ENCODE measurements at places on chromosomes 13 and 19.

DNA sequence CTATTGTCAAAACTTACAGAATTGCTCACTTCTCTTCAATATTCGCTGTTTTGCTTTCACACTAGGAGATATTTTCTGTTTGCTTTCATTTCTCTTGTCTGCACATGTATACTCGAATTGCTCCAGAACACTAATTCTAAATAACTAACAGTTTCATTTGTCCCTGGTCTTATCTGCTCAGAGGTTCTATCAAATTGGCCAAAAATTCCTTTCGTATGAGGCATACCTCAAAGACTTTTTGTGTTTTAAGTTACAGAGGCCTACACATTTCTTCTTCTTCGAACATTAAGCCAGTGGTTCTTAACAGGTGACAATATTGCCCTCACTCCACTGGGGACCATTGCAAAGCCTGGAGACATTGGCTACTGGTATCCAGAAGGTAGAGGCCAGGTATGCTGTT is 1314.6 kb downstream of the EFNB2 start:
- no peak for DNase-seq

DNA sequence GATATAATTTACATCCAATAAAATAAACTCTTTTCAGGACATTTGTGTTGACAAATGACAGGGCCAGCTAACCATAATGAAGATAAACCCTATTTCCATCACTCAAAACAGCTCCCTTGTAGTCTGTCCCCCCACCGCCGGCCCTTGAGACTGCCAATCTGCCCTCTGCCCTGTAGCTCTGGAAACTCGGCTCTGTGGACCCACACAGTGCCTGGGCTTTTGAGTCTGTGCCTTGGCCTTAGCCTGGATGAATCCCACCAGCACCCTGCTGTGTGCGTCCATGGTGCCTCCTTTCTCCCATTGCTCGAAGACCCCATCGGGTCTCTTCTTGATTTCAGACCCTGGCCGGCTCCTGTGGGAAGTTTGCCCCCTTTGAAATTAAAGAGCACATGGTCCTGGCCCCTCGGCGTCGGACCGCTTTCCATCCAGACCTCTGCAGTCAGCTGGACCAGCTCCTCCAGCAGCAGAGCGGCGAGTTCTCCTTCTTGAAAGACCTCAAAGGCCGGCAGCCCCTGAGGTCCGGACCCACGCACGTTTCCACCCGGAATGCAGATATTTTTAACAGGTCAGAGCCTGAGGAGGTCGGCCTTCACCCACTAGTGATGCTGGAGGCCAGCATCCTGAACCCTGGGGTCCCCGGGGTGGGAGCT is 26.0 kb downstream of the CHAF1A start:
- DNase-seq: no peak

DNA sequence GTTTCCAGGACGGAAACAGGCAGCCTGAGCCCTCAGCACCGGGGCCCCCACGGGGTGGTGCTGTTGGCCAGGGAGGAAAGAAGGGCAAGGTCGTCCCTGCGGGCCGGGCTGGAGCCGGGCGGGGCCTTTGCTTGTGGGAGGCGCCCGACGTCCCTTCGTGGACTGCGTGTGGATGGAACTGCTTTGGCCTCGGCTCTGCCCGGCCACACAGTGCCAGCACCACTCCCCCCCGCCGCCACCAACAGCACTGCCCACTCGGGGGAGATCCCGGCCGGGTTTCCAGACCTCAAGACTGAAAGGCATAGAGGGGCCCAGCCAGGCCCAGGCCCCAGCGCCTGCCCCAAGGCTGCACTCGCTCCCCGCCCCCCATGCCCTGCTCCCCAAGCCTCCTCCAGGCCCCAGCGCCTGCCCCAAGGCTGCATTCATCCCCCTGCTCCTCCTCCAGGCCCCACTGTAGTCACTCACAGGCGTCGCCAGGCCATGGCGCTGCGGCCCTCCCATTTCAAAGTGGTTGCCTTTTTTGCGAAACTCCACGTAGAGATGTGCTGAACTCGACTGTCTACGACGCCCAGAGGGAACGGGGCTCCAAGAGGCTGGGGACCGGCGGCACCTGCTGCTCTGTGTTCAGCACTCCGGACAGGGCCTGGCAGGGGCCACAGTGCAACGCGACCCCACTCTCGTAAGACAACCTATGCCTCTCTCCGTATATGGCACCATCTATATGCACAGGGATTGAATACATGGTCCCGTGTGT is 22.5 kb downstream of the C13orf46 start:
- peak; percentile 60 for DNase-seq

GRCh38 chr13:30148171-30148754 is 159.1 kb downstream of the KATNAL1 start:
- DNase-seq: peak; percentile 77

GRCh38 chr19:49911381-49912145 is 14.9 kb upstream of the IL4I1 start:
- DNase-seq: no peak

- no peak for DNase-seq
Observed at GRCh38 chr13:26707122-26708006, 53.2 kb downstream of the GPR12 start.

GRCh38 chr19:6424195-6424938 is at the start of gene KHSRP:
TSS of gene KHSRP (minus strand) at chr19:6424811. CDS start at chr19:6424701, 110 bp downstream.
- peak; percentile 17 for DNase-seq

DNA sequence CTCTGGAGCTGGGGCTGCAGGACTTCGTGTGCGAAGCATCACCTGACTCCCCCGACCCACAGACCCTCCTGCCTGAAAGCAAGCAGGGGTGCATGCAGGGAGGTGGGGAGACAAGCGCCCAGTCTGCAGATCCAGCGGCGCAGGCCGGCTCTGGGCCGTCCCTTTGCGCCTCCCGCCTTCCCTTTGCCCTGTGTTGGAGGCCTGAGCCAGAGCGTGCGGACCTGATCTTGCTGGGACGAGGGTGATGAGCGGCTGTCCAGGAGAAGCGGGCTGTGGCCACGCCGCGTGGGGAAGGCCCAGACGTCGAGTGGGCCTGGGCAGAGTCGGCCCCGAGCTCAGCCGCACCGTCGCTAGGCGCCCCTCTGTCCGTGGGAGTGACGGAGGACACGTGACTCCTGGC is 5.3 kb upstream of the GRTP1 start:
- no peak for DNase-seq

DNA sequence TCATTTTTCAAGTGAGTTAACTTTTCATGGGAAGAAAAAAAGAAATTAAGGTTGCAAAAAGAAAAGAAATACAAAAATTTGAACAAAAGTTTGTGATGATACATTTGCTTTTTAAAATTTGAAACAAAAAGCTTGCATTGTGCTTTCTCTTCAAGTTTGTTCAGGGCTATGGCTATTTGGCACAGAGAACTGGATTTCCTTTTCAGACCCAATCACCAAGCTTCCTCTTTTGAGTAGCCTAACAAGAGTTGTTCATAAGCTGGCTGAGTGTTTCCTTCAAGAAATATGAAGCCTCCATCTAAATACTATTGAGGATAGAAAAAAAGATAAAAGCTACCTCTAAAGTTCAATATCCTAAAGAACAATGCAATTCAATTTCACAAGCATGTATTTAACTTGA is 787.8 kb downstream of the LIG4 start:
- no peak for DNase-seq

DNA sequence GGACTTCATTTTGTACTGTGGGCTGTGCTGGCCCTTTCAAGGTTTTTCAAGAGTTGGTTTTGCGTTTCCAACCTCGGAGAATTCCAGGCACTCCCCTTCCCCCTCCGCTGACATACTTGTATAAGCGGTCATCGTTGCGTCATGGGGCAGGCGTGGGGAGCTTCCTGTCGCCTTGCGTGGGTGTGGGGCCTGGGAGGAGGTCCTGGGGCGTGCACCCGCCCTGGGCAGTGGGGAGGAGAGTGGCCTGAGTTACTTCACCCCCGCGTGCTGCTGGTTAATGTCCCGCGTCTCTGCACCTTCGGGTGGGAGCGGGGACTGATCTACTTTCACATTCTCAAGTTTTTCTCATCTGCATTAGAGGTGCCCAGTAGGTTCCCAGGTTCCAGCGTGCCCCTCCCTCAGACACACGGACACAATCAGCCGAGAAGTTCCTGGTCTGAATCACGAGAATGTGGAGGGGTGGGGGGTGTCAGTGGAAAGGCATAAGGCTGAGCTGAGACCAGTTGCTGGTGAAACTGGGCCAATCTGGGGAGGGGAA is 4.1 kb downstream of the IER2 start:
- DNase-seq: peak; percentile 62

GRCh38 chr13:102693776-102694175 is 1.1 kb downstream of the METTL21C start:
- no peak for DNase-seq

DNA sequence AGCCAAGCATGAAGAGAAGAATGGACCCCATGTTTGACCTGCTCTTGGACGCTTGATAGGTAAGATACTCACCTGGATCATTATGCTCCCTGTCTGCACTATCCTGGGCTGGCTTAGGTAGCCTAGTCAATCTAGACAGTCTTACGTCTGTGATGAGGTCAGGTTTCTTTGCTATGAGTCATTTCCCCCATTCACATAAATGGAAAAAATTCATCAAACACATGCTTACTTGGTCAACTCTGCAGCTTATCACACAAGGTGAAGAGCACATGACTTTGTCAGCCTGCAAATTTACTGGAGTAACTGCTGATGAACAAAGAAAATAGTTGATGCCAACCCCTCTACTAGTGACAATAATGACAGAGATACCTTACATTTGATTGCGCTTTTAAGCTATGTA is 170.0 kb downstream of the NUFIP1 start:
- no peak for DNase-seq

DNA sequence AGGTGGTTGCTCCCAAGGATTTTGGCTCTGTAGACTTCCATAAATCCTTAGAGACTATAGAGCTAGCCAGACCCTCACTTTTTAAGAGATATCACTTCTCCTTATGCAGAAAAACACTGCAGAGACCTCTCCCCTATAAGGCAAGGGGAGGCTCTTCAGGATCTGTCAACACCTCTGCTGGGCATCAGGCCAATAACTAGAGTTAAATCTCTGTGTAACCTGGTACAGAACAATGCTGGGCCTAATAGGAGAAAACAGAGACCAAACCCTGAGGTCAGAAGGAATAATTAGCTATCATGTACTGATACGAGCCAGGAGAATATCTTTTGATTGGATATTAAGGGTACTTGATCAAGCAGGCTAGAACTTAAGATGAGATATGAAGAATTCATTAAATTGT is 358.5 kb downstream of the TBC1D4 start:
- DNase-seq: no peak

- no peak for DNase-seq
Observed at GRCh38 chr13:67520886-67521285, 290.8 kb upstream of the PCDH9 start.

DNA sequence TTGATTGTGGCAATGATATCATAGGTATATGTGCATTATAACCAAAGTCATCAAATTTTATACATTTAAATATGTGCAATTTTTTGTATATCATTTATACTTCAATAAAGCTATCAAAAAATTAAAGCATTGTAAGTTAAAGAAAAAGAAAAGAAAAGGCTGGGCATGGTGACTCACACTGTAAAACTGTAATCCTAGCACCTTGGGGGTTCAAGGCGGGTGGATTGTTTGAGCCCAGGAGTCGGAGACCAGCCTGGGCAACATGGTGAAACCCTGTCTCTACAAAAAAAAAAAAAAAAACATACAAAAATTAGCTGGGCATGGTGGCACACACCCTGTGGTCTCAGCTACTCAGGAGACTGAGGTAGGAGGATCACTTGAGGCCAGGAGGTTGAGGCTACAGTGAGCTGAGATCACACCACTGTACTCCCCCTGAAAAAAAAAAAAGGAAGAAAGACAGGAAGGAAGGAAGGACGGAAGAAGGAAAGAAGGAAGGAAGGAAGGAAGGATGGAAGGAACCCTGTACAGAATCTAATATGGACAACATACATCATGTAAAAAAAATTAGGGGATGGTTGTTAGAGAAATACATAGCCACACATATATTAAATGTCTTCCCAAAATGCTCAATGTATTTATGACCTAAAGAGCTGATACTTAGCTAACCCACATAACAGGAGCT is 21.7 kb upstream of the SLC25A30 start:
- no peak for DNase-seq

DNA sequence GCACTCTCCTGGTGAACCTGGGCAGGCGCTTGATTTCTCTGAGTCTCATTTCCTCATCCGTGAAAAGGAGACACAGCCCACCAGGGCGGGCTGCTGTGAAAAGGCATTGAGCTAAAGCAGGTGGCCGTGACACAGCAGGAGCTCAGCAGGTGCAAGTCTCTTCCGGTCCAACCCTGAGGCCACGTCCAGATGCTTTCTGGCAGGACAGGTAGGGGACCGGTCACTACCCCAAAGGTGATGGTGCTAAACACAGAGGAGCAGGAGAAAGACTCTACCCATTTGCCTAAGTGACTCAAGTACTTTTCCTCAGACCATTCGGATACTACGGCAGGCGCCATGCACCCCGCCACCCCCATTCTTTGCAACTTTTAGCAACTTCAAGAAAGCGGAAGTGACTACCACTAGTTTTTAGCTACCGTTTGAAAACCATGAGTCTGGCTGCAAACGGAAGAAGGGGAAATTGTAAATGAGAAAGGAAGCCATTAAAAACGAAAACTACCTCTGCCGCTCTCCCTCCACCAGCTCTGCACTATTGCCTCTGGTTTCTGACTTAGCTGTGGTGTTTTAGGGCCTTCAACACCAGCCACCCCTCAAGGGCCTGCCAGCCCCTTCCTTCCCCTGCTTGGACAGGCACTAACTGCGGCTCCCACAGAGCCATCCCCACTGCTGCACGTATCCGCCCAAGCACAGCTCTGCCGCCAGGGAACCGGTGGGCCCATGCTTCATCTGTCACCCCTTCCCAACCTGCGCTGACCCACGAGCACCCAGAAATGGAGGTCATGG is 4.8 kb downstream of the PPP6R1 start:
- peak; percentile 79 for DNase-seq

- no peak for DNase-seq
Observed at GRCh38 chr19:51333836-51334460, 8.0 kb downstream of the VSIG10L start.

- no peak for DNase-seq
Observed at GRCh38 chr19:45097776-45098520, 5.0 kb downstream of the PPP1R37 start.

GRCh38 chr19:7257148-7258040 is 36.8 kb downstream of the INSR start:
- no peak for DNase-seq

GRCh38 chr13:93620181-93620765 is 393.7 kb downstream of the GPC6 start:
- DNase-seq: no peak

GRCh38 chr13:75685239-75685697 is 49.1 kb downstream of the LMO7 start:
- no peak for DNase-seq

DNA sequence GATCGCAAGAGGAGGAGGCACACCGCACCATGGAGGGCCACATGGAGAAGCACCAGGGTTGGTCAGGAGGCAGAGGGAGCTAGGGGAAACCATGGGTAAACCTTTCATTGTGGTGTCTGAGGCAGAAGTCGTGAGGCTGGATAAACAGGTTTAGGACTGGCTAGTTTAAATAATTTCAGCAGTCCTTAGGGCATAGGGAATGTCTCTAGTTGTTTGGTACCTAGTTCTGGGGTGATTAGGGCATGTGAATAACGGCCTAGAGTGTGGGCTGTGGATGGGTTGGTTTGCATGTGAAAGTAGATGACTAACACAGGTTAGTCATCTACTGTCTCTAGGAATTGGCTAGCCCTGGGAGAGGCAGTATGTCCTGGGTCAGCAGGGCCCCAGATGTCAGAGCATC is 102.3 kb downstream of the STOML3 start:
- DNase-seq: no peak

GRCh38 chr19:27673986-27674385 is 1539.0 kb downstream of the UQCRFS1 start:
- no peak for DNase-seq

Measured in CD8-positive, alpha-beta memory T cell (primary cell).